Stimulated activated CD8-positive, alpha-beta memory T cell treated with anti-CD3 and anti-CD28 coated beads, Interleukin-2, amount 100 ng/mL, for 1 hour (primary cell): ENCODE measurements at places on chromosomes 6 and 20.
A peak's percentile ranks its signal among the peaks of the same experiment; 100 is the strongest.

DNA sequence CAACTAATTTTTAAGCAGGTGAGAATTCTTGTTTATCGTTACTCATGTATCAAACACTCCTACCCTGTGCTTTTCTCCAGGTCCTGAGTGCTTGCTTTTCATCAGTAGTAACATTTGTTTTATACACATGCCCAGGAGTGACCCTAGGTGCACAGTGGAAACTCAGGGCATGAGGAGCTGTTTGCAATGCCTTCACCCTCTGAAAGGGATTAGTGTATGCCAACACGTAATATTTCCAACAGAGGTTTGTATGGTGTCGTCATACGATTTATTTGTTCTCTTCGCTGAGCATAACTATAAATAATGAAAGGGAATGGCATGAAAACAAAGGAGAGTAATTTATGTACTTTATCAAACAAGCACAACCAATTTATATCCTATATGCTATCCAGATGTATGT is 537.4 kb upstream of the MMS22L start:
- no peak for DNase-seq

GRCh38 chr20:20413810-20414281 is 45.9 kb downstream of the INSM1 start:
- DNase-seq: no peak

DNA sequence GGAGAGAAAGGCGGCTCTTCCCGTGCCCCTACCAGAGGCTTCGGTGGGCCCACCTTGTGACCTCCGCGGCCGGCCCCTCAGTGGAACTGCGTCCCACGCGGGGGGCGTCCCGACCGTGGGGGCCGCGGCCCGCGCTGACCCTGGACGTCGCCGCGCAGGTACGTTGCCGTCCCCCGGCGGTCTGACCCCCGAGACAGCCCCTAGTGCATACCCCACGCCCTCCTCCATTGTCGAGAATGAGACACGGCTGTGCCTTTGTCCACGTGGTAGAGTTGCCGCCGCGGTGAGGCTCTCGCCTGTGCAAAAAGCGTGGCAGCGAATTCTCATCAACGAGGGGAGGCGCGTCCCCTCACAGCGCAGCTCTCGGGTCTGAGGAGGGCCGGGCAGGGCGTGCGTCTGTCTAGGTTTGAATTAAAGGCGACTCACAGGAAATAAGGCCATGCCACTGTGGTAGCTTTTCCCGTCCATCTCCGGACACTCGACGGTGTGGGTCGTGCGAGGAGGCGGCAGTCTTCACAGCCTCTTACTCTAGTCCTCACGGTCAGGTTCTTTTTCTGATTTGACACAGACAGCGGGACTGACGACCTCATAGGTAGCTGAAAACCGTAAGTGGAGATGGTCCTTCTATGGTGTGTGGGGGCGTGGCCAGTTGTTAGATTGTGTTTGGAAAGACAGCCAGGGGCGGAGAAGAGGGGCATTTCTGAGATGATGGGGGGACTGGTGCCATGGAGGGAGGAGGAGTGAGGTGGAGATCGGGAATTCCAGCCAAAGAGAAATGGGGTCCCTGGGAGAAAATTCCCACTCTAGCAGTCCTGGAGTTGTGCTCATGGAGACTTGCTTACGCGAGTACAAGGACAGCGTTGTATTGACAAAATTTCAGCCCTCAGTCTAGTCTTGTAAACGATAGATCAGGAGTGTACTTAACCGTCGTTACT is 580 bp downstream of the NXT1 start:
- no peak for DNase-seq

- DNase-seq: no peak
Measured at GRCh38 chr6:112145080-112145573, 57.7 kb downstream of the FAM229B start.

DNA sequence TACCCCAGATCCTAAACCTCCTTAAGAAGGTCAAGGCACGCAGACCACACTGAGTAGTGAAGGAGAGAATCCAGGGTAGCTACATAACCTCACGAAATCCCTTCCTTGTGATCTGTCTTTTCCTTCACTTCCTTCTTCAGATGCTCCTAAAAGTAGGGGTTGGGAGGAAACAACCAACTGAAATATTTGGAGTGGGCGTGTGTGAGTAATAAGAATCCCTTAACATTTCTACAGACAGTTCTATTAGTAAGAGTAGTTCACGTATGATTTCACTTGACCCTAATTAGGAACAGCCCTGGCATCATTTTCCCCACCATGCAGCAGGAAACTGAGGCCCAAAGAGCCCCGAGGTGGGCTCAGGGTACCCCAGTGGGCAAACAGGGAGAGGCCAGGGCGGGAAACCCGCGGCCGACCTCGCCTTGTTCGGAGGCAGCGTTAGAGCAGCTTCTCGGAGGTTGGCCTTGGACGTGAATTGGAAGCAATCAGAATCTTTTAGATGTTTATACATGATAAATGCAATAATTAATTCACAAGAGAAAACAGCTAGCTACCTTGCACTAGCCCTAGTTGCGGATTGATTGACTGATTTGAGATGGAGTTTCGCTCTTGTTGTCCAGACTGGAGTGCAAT is 859 bp upstream of the RAE1 start:
- no peak for DNase-seq

- no peak for DNase-seq
Measured at GRCh38 chr20:32577657-32578056, 7.5 kb downstream of the NOL4L start.

GRCh38 chr20:46053416-46053815 is 24.4 kb downstream of the SLC12A5 start:
- DNase-seq: no peak

GRCh38 chr6:46932526-46933319 is 11.0 kb upstream of the ADGRF5 start:
- DNase-seq: no peak

DNA sequence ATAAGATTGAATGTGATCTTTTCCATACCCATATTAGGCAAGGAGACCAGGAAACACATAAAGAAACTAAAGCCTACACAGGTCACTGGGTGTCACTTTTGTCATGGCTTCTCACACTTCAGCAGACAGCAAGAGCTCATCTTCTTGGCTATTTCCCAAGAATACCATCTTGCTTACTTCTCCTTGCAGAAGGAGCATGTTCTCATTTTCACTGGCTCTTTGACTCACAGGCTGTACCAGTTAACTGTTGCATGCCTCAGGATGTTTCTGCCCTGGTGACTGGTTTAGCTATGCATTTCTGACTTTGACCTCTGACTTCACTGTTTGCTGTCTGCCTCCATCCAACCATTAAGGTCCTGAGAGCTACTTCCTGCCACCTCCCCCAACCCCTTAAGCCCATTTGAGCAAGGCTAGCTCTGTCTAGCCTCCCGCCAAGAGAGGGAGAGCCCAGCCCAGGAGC is 40.3 kb upstream of the OGFRL1 start:
- no peak for DNase-seq

- DNase-seq: peak; percentile 2
Measured at GRCh38 chr6:31094389-31094881, 17.9 kb downstream of the C6orf15 start.

GRCh38 chr6:2854396-2854982 is 12.8 kb upstream of the SERPINB1 start:
- DNase-seq: no peak

DNA sequence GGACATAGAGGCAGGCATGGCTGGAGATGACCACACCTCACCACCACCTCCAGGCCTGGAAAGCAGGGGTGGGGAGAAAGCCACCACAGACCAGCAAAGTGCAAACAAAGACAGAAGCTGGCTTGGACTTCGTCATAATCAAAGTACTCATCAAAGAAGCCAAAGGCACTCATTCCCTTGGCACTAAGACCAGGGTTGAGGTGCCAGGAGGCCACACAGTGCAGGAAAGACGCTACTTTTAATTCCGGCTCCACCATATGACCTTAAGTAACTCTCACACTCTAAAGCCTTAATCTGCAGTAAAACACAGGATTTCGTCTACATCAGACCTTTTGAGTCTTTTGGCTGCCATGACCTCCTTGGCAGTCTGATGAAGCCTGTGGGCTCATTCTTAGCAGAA is 123.1 kb downstream of the HIVEP2 start:
- DNase-seq: no peak

DNA sequence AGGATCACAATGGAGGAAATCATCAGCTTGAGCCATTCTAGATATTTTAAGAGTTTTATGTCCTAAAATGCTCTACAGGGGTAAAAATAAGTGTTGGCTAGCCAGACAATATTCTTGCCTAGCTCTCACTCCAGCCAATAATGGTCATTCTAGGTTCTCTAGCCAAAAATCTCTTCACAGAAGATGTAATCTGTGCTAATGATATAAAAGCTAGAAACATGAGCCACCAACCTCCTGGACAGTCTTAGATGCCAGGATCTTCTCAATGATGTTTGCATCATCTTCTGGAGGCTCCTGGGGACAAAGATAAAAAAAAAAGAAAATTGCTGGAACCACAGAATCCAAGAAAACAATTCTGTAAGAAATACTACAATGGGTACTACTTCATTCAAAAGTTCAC is 119.1 kb downstream of the CHD6 start:
- no peak for DNase-seq

DNA sequence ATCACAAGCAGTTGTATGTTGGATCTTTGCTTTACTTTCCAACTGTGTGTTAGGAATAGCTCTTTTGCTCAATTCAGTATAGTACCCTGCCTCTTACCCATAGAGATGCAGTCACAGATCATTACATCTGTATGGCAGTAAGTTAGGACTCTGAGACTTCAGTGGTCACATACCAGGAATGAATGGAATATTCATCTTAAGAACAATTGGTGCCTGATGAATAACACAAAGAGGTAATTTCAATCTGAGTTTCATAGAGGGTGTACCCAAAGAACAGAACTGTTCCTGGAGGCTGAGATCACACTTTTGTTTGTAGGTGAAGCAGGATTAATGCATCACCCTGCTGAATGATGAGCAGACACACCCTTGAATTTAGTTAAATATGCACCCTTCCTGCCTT is 28.7 kb upstream of the KIF13A start:
- DNase-seq: no peak

DNA sequence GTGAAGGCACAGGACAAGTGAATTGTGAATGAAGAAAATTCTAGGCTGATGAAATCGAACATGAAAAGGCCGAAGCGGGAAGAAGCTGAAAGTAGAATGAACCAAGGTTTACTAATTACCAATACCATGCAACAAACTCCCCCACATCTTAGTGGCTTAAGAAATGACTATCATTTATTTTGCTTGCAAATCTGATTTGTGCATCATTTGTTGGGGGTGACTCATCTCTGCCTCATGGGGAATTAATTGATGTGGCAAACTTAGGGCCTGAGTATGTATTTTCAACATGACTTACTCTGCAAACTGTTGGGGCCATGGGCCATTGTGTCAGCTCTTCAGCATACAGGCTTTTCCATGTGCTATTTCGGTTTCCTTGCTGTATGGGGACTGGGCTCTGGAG is 26.8 kb downstream of the PPP1R14C start:
- no peak for DNase-seq

DNA sequence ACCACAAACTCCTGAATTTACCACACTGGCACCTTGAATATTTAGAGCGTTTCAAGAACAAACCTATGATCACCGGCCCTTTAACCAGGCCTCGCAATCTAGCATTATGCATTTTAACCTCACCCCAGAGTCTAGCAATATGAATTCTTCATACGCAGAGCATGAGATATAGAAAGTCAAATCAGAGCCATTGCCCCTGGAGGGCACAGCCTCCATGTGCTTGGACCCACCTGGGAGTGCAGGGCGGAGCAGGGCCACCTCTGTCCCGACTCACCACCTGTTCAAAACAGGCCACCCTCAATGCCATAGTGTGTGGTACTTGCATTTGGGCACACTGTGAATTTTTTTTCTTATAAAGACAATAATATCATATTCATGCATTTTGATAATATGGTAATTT is 19.5 kb upstream of the AFDN start:
- no peak for DNase-seq

- no peak for DNase-seq
Measured at GRCh38 chr20:22408521-22409402, 175.6 kb downstream of the FOXA2 start.

DNA sequence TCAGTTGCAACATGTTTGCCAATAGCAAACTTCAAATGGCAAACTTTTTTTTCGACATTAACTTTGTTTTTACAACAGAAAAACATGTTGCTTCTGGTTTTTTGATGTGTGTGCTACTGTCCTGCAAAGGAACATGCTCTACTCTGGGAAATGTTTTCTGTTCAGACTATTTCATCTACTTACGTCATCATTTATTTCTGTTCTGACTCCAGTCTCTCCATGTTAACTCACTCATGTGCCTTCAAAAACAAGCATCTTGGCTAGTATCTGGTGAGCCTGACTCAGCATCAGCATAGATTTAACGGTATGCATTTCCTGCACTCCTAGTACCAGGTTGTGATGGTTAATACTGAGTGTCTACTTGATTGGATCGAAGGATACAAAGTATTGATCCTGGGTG is 36.1 kb upstream of the MAP7 start:
- no peak for DNase-seq

DNA sequence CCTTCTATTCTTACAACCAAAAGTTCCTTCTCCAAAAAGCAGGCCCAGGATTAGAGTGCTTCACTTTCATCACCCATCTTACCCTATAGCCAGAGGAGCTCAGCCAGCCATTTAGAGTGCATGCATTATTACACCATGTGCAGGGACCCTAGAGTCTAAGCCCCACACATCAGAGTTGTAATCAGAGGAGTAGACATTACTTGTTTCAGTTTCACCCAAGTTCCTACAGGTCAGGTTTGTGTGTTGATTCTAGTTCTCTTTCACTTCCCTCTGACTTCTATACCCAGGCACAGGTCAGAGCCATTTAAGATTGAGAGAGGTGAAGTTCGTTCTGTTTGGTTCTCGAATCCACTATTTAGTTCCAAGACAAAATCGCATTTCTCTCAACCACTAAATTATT is 16.3 kb upstream of the ARFGEF3 start:
- no peak for DNase-seq

DNA sequence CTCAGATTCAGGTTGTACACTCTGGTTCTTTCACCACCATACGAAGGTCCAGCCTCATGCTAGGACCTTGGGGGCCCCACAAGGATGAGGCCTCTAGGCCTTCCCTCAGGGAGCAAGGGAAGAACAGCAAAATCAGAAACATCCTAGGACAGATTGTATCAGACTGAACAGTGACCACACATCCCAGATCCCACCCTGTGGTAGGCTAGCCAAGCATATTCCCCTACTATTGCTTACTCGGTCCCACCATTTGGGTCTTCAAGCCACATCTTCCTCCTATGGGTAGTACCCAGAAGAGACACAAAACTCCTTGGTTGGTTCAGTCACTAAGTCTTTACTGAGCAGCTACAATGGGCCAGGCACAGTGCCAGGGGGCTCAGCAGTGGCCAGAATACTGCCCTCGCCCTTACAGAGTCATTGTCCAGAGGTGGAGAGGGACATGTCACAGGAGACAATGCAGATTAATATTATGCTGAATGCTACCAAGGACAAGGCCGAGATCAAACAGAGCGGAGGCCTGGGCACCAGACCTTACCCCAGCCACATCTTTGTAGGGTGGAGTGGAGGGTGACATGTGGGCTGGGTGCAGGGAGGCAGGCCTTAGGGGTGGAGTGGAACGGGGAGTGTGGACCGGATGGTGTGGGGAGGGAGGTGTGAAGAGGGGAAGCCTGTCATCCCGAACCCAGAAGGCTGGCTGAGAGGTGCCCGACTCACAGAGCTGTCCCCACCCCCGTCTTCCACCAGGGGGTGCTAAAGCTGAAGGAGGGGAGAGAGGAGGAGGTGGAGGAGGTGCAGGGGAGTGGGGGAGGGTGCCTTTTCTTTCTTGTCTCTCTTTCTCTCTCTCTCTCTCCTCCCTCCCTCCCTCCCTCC is 6.8 kb upstream of the MAPK13 start:
- DNase-seq: peak; percentile 66
